ENCODE measurements at places on chromosomes 3 and 15.

DNA sequence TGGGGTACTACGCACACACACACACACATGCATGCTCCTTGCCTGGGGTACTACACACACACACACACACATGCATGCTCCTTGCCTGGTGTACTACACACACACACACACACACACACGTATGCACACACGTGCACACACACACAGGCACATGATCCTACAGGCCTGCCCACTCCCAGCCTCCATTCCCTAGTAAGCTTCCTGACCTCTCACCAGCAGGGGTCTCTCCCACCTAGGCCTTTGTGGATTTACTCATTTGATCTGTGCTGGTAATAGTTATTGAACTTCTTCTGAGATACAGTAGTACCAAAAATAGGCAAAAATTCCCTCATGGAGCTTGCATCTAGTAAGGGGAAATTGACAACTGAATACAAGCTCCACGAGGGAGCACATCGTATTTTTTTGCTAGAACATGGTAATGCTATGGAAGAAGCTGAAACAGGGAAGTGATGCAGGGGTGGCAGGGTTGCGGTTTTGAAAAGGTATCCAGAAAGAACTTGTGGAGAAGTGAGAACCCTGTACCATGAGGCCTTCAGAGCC is 19.1 kb downstream of the TTC21A start:
- DNase-seq, result no peak

DNA sequence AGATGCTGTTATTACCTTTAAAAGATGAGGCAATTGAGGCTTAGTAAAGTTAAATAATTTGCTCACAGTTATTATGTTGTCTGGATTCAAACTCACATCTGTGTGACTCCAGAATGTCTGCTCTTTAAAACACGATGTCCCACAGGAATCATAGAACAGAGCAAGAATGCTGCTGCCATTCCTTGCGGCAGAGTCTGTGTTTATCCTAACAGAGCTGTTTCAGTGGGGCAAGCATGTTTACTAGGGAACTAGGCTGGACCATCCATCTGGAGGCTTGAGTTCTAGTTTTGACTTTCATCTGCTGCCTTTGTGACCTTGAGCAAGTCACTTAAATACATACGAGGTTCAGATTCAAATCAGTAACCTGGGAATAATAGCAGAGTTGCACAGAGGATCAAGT is 72.1 kb downstream of the BBX start:
- no peak for DNase-seq

DNA sequence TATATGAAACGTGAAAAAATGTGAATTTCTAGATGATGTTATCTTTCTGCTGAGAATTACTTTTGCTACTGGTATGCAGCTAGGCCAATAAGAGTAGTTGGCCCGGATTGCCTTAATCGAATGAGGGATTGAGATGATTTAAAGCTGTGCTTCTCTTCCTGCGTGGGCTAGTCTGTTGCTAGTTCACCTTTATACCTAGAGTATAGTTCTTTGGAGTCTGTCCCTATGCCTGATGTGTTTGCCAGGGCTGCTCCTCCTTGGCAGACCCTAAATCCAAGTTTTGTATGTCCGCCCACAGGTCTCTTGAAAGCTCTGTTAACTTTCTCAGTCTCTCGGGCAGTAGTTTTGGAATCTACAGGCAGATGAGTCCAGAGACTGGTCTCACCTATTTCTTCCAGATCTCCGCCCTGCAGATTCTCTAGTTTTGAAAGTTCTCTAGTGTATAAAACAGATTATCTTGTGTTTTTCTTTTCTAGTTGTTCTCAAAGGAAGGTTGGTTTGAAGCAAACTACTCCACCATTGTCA is 64.9 kb downstream of the MEF2A start:
- no peak for DNase-seq

DNA sequence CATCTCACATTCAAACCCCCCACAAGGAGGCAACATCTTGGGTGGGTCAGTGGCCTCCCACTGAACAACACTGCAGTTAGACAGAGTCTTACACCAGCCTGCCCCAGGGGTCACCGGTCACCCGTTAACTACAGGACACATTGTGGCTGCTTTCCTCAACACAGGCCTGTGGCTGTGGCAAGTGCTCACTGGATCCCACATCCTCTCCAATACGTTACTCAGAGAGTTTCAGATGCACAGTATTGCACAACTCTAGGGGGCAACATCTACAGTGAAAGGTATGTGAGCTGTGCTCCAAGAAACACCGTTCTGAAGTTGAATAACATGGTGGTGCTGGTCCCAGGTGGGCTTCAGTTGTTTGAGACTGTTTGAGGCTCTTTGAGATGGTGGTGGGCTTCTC is 41.0 kb downstream of the CTDSPL start:
- DNase-seq, result no peak

GRCh38 chr3:57128826-57129667 is 36.1 kb downstream of the IL17RD start:
- DNase-seq, result no peak

DNA sequence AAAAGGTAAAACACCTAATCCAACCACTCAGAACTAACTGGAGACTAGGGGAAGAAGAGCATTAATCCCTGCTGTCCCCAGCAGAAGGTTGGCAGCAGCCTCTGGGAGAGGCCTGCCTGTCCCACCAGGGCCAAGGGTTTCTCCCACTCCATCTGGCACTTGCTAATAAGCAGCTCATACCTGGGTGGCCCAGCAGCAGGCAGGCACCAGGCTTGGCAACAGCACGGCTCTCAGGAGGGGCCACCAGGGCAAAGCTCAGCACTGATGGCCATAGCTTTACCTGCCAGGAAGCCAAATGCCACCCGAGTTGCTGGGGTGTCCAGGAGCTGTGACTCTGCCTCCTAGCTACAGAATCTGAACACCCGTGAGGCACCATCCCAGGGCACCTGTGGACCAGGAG is 58.3 kb downstream of the BOC start:
- DNase-seq, result no peak

All from activated T-helper 9 cell treated with anti-CD3 and anti-CD28 coated beads, Interleukin-2, amount 50 U/mL, for 16 hours (primary cell).